HT-29 (cell line): ENCODE measurements at places on chromosomes 7 and 10. TPM values are rescaled to one million over a fixed set of nuclear protein-coding genes. Genes with fewer than 3 reads are reported as not detected.

DNA sequence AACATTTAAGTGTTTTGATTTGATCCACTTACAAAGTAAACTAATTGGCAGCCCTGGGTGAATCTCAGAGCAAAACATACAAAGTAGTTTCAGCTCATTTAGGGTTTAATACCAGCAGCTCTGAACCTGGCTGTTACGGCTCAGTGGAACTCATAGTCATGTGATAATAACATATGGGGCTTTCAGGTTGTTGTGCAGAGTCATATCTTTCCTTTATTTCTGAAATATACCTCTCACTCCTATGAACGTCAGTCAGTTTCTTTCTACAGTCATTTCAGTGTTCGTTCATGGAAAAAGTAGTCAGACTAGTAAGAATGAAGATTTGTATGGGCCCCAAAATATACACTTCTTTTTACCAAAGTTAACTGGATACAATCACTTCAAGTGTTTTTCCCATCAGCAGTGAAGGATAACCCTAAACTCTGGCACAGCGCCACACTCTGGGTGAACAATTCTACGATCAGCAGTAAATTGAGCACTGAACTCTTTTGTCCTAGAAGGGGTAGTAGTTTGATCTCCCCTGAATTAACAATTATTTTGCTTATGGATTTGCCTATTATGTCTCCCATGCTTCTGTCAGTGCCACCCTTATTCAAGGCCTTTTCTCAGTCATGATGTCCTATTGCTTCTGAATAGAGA is 218.6 kb downstream of the THSD7A start:
- DNase-seq: no peak

- DNase-seq: peak; percentile 21
Measured at GRCh38 chr10:8758029-8758428, 703.5 kb downstream of the GATA3 start.

DNA sequence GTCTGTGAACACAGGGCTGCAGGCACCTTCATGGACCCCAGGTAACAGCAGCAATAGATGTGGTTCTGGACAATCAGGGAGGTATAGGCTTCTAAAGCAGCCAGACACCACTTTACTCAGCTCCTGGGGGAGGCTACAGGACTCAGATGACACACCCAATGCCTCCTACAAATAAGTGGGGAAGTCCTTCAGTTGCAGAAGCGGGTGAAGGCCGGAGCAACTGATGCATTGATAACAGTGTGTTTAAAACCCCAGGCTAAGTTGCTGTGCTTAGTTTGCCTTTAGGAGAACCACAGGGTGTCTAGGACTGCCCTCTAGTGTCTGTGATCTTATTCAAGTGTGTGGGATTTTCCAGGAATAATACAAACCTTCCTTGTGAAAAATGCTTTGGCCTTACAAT is 5.9 kb upstream of the ITGA8 start:
- peak; percentile 42 for DNase-seq

Gene ICA1
- 15.6 and 22.6 TPM in 2 replicates for total RNA-seq

GRCh38 chr10:86658751-86659150 is 4.4 kb downstream of the OPN4 start:
- no peak for DNase-seq

GRCh38 chr7:33753881-33754525 is 151.3 kb upstream of the BMPER start:
- no peak for DNase-seq

Gene CLDN4
- 1,331 and 1,483 TPM in 2 replicates for total RNA-seq

GRCh38 chr10:96043893-96044715 is 721 bp downstream of the CCNJ start:
- peak; percentile 57 for DNase-seq

GRCh38 chr7:121994625-121995410 is 121.9 kb downstream of the PTPRZ1 start:
- peak; percentile 88 for DNase-seq

DNA sequence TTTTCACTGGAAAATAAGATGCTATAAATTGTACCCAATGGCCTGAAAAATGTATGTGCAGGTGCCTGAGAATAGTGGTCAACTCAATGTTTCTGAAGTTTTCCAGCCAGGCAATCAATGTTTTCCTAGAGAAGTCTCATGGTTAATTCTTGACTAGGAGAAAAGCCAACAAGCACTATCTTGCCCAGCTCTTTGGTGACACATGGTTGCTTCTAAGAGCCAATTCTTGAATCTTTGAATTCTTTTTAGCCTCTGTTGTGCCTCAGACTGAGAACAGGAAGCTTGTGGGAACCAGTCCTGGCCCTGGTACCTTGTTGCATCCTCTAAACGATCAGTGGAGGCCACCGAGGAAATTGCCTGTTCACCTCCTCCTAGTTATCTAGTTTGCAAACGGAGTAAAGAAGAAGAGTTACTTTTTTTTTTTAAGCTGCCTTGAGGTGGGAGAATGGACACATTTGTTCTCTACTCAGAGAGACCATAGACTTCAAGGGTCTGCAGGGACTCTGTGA is 144.0 kb upstream of the MKLN1 start:
- DNase-seq: no peak

Gene PRR15
- 101 and 105 TPM in 2 replicates for total RNA-seq
